Non-pigmented ciliary epithelial cell (primary cell): ENCODE measurements at places on chromosomes 3 and 15.

GRCh38 chr3:73759297-73759711, 134.6 kb upstream of the PDZRN3 start:
- DNase-seq: no peak

- DNase-seq: no peak
Observed at GRCh38 chr15:71760852-71761251, 49.5 kb upstream of the NR2E3 start.

GRCh38 chr3:23797491-23797890, 8.3 kb upstream of the UBE2E1 start:
- no peak for DNase-seq

GRCh38 chr15:99021694-99022093, 14.1 kb upstream of the PGPEP1L start:
- no peak for DNase-seq

DNA sequence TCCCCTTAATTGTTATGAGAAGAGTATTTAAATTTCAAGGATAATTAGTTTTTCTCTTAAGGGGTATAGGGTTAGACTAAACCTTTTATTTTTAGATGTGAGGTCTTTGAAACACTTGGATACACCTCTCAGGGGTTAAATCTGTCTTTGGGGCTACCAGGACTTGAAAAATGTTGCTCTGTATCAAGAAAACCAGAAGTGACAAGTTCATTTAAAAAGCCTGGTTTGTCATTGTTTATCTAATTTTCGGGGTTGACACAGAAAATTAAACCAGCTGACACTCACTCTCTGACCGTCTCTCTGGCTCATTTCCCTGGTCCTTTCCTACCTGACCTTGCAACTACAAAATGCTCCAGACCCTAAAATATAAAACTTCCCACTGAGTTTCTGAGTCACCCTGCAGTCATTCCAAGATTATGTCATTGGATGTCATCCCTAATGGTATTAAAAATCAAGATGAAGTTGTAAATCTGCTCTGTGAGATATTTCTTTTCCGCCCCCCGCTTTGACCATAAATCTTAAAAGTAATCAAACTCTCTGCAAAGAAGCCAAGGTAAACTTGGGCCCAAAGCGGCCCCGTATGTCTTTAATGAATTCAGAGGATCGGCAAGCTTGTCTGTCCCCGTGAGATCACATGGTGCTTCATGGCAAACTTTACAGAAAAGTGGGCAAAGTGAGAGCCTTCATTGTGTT, 32.9 kb upstream of the SKOR1 start:
- no peak for DNase-seq

GRCh38 chr15:69648775-69649735, 196.4 kb downstream of the RPLP1 start:
- no peak for DNase-seq

GRCh38 chr15:59237119-59237855, 30.6 kb downstream of the LDHAL6B start:
- no peak for DNase-seq

DNA sequence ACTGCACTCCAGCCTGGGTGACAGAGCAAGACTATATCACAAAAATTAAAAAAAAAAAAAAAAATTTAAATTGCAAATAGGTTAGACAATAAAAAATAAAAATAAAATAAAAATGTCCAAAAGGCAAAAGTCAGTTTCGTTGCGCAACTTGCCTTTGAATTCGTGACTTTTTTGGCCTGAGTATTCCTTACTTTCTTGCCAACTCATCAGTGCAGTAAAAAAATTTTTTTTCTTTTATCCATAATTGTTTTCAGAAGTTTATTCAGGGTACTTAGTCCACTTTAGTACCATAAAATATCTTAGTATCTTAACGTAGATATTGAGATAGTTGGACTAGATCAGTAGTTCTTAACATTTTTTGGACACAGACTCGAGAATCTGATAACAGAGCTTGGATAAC, 22.4 kb upstream of the CILP start:
- DNase-seq: no peak

GRCh38 chr3:175914785-175915184, 1055.7 kb downstream of the NAALADL2 start:
- DNase-seq: no peak

- DNase-seq: no peak
Observed at GRCh38 chr3:44050101-44050500, 191.6 kb upstream of the TOPAZ1 start.

- DNase-seq: no peak
Observed at GRCh38 chr3:169179321-169179720, 484.2 kb downstream of the MECOM start.

- peak; percentile 86 for DNase-seq
Observed at GRCh38 chr15:57218826-57219576, 157.3 kb upstream of the CGNL1 start.

- DNase-seq: no peak
Observed at GRCh38 chr3:14788644-14789043, 30.1 kb upstream of the FGD5 start.

DNA sequence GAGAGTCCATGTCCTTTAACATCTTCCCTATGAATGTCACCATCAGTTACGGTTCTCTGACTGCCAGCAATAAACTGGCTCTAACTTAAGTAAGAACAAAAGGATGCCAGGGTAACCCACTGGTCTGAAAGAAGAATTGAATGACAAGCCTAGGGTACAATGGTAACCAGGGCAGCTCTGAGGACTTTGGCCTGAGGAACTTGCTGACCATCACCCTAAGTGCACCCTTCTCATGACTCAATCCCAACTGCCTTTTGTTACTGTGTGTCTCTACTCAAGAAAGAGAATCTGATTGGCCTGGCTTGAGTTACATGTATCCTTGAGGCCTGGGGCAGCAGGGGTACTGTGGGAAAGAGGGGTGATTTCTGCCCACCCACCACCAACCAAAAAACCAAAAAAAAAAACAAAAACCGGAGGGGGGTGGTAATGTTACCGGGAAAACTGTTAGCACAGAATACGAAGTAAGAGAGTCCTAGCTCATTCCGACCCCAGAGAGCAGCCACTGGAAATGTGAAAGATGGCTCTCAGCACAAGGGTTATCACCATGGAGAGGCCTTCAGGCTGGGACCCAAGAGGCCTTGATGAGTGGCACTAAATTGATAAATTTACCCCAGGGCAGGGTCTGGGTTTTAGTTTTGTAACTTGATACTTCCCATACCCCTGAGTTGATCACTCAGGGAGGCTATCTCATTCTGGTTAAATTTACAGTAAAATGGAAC, 9.3 kb upstream of the SLC28A1 start:
- no peak for DNase-seq

GRCh38 chr3:136617198-136617597, 135.0 kb downstream of the STAG1 start:
- DNase-seq: no peak

GRCh38 chr15:91936927-91937326, 83.4 kb downstream of the SLCO3A1 start:
- no peak for DNase-seq

GRCh38 chr3:143239031-143239430, 119.5 kb downstream of the CHST2 start:
- DNase-seq: peak; percentile 30

GRCh38 chr15:39265261-39265660, 315.6 kb upstream of the THBS1 start:
- DNase-seq: no peak

- DNase-seq: no peak
Observed at GRCh38 chr3:52372822-52373504, 56.8 kb downstream of the DNAH1 start.

DNA sequence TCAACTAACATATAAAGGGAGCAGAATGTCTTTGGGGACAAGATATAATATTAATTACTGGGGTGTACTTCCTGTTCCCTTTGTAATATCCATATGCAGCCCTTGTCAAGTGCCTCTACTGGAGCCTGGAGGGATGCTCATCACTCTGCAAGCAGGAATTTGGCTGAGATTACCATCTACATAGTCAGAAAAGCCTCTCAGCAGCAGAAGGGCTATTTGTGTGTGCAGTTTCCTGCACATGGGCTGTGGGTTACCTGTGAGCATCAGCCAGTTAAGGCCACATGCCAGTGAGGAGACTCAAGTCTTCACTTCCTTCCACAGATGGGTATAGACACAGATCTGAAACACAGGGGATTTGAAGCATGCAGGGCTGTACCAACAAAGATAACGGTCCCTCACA, 278.1 kb upstream of the PLSCR5 start:
- DNase-seq: no peak

DNA sequence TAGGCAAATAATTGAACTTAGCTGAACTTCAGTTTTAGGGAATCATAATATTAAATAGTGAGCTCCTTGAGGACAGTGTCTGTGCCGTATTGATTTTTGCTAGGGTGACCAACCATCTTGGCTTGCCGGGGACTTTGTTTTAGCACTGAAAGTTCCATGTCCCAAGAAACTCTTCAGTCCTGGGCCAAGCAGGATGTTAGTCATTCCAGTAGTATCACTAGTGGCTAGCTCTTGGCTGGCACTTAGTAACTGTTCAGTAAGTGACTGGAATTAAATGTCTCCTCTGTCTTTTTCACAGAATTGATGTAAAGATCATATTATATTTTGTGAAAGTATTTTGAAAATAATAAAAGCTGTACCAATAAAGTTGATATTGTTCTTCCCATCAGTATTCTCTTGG, 42.3 kb downstream of the RSRC1 start:
- DNase-seq: no peak

DNA sequence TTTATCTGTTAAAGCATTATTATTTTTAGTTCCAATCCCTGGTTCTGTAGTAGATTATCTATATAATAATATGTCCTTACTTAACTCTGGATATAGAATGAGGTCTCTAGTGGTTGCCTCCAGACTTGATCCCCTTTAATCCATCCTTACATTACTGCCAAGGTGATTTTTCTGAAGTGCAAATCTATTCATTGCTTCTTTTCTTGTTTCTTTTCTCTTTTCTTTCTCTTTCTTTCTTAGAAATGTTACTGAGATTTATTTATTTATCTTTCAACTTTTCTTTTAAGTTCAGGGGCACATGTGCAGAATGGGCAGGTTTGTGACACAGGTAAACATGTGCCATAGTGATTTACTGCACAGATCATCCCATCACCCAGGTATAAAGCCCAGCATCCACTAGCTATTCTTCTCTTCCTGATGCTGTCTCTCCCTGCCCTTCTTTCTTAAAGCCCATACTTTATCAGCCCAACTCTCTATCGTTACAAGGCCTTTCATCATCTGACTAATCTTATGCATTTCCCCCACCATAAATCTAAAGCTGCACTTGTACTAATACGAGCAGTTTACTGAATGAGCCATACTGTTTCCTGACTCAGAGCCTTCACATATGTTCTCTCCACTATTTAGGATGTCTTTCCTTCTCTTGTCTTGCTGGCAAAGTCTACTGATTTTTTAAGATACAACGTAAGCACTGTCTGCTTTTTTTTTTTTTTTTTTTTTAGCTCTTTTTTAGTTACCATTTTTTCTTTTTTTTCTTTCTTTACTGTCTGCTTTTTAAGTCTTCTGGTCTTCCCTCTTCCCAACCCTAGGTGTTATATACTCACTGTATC, 4.6 kb downstream of the GLCE start:
- no peak for DNase-seq

GRCh38 chr3:141009496-141009895, 41.7 kb upstream of the SPSB4 start:
- no peak for DNase-seq

GRCh38 chr3:153614563-153614962, 452.5 kb downstream of the RAP2B start:
- peak; percentile 71 for DNase-seq

DNA sequence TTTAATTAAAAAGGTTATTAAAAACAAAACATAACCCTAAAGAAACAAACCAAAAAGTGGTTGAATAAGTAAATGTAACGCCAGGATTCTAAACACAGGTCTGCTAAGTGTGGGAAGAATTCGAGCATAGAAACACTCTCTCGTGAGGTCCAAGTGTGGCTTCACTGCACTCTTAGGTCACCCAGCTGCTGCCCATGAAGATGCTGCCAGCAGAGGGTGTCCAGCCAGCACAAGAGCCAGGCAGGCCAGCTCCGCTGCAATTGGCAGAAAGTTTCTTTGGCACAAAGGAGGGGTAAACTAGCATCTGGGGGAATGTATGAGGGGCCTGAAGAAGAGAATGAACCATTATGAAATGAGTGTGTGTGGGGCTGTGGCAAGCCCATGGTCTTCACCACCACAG, 215.7 kb upstream of the FEZF2 start:
- DNase-seq: no peak

DNA sequence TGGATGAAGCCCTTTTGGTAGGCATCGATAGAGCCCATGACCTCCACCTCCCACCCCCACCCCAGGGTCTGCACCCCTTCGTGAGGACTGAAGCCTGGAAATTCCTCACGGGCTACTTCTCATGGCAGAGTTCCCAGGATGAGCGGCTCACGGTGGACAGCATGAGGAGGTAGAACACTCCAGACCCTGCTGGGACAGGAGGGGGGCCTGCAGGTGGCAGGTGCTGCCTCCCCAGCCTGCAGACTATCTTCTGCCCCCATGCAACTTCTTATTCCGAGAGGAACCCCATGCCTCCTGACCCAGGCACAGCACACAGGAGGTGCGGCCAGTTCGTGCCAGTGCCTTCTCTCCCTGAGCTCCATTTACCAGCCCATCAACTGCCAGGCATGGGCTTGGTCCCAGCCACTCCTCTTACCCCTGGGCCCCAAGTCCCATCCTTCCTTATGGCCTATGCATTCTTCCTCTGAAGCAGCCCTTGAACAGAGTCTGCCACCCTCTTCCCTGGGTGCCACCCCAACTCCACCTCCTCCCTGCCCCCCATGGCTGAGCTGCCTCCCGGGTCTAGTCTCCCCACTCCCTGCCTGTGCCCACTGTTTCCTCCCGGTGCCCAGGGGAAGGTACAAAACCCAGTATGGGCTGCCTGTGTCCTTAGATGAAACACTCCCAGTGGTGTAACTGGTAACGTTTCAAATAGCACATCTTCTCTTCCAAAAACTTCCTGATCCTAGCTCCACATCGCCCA, 8.4 kb downstream of the TBC1D21 start:
- DNase-seq: no peak
